T47D (cell line): ENCODE measurements at places on chromosomes 3 and 15.

DNA sequence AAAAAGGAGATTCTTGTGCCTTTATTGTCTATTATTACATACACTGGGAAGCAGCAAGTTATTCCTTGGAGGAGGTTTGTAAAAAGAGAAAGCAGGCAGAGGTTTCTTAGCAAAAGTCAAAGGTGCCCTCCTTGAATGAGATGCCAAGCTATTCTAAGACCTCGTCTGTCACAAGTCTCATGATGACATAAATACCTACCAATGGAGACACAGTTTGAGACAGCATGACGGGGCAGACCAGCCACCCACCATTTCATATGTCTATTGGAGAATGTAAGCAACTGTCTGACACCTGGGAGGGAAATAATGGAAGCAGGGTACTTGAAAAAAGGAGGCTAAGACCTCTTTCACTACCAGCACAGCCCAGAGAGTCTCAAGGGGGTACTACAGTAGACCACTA is 2.2 kb downstream of the RGMA start:
- no peak for DNase-seq

- no peak for DNase-seq
Observed at GRCh38 chr15:38689522-38689921, 124.9 kb upstream of the RASGRP1 start.

DNA sequence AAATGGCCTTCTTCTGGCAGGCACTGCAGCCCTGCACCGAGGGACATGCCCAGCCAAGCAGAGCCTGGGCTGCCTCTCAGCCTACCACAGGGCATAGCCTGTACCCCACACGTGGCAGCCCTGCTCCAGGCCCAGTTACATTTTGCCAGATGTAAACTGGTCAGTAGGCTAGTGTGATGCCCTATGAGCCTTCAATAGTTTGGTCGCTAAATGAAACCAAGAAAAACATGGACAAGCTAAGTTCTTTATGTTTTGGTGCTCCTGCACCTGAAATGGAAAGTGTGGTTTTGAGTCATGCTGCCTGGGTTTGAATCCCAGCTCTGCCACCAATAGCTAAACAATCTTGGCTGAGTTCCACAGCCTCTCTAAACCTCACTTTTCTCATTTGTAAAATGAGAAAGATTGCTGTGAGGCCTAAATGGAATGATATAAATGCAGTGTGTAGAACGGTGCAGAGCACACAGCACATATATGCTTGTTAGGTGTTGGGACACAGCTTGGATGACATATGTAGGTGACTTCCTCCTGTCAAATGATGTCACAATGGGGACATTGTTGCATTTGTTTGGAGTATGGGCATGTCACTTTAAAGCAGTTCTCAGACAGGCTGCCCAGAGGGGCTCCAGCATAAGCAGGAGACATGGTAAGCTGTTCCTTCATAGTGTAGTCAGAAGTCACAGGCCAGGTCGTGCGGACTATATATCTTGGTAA is 57.4 kb downstream of the ZBTB38 start:
- DNase-seq = no peak

DNA sequence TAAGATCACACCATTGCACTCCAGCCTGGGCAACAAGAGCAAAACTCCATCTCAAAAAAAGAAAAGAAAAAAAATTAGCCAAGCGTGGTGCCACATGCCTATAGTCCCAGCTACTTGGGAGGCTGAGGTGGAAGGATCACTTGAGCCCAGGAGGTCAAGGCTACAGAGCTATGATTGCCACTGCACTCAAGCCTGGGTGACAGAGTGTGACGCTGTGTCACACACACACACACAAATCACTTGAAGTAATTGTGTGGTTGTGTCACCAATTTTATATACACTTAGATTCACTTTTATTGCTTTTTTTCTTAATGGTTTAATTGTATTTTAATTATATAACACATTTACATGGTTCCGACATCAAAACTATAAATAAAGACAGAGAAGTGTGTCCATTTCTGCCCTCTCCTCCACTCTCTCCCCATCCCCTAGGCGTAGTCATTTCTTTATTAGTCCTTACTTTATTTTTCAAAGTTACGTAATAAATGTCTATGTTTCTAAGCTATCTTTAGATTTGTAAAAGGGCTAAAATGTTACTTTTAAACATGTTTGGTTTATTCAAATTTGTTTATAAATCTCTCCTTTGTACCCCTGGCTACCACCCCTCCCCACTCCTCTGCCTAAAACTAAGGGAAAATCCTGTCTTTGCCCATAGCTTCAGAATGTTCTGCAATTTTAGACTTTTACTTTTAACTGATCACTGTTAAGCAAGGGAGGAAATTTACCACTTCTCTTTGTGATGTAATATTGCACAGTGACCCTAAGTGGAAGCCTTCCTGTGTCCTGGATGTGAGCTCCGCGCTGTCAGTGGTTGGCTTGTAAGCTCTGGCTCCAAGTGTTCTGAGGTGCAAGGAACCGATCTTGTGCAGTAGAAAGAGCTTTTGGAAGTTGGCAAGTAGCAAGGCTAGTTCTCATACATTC is 10.8 kb upstream of the VILL start:
- no peak for DNase-seq

DNA sequence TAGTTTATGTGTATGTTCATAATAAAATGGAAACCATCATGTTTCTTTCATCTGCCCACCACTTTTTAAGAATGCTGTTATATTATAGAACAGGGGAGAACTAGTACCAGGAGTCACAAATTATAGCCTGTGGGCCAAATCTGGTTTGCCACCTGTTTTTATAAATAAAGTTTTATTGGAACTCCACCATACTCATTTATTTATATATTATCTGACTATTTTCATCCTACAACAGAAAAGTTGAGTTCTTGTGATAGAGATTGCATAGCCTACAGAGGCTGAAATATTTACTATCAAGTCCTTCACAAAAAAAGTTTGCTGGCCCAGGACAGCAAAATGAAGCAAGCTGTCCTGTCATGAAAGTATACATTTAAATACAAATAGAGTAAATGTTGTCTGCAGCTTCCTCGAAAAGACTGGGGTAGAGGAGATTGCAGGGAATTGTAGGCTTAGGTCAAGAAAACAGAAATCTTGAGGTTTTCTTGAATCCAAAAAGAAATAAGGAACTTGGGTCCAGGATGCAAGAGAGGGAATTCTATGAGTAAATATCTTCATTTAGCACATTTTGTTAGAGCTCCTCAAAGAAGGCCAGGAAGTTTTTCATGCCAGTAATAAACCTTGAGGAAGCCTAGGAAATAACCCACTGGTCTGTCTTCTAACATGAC is 41.1 kb downstream of the FILIP1L start:
- DNase-seq = no peak

DNA sequence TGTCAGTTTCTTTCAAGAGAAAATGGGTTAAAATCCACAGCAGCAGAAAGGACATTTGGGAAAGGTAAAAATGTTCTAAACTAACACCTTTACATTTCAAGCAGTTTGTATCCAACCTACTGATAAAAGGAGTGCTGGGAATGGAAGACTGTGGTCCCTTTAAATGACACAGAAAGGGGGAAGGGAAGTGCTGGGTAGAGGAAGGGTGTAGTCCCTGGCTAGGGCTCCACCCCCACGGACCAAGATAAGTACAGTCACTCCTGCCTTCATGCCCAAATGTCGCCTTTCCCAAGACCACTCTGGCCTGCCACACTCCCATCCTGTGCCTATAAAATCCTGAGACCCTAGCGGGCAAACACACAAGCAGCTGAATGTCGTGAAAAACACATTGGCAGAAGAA is 350.9 kb upstream of the POU1F1 start:
- DNase-seq = no peak

DNA sequence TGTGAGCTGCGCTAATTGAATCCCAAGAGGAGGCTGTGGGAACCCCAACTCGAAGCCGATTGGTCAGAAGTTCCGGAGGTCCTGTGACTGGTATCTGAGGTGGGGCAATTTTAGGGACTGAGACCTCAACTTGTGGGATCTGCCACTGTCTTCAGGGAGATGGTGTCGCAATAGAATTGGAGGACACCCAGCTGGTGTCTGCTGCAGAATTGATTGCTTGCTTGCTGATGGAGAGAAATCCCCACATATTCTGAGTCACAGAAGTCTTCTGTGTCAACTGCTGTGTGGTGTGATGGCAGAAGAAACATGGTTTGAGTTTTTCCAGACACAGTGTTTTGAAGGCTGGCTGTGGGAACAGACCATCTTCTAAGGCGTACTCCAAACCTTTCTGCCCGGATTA is 99.7 kb upstream of the PLXNA1 start:
- DNase-seq = no peak

- DNase-seq = peak; percentile 58
Observed at GRCh38 chr3:115814778-115815380, 191.6 kb downstream of the GAP43 start.

GRCh38 chr15:51965691-51966090 is 5.9 kb downstream of the LEO1 start:
- DNase-seq = no peak

GRCh38 chr3:31193871-31194270 is 299.4 kb upstream of the GADL1 start:
- no peak for DNase-seq

- DNase-seq = no peak
Observed at GRCh38 chr15:43067717-43068461, 37.9 kb downstream of the UBR1 start.
